ENCODE measurements at places on chromosomes 7 and 10.

DNA sequence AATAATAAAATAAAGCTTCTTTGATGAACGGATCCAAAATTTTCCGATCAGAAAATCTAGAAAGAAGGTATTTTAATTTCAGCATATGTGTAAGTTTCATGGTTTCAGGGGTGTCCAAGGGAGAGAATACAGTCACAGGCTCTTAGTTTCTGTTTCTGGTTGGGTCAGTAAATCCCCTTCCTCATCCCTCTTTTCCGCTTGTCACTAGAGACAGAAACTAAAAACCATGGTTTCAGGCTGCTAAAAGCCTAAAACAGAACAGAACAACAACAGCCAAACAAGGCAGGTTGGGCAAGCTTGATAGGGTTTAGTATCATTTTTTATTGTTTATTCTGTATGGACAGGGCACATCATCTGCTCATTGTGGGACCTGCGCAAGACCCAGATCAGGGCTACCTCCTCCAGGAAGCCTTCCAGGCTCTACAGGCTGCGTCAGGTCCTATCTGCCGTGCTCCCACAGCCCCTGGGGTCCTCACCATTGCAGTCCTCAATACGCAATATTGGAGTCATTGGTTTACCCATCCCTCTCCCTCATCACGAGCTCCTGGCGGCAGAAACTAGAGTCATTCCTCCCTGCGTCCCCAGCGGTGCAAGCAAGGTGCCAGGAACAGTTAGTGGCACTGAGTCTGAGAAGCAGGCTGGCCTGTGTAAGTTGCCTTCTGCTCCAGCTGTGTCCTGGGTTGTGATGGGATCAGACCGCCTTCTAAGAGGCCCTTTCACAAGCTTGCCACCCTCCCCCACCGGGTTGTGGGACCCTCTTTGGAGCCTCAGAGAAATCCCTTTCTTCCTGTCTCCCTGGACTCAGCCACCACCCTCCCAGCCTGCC is 70.2 kb upstream of the CUX1 start:
- DNase-seq = no peak

DNA sequence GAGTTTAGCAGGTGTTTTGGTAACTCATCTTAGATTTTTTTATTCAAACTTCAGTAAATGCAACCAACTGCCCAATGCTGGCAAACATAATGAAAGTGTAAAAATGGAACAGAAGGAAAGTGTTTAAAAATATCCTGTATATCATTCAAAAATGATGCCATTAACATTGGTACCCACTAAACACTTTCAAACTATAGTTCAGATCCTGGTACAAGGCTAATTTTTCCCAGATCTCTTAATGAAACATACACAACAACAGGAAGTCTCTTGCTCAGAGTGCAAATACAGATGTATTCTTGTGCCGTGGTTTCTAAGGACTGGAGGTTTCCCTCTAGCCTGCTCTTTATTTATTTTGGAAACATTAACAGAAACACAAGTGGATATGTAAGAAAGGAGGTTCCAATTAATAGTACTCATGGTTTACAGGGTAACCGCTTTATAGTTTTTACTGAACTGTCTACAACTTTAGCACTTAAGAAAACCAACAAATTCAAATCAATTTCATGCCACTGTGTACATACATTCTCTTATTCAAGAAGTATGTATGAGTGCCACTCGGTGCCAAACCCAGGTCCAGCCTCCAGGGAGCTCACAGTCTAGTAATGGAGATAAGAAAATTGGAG is 176.0 kb upstream of the AKR1E2 start:
- no peak for DNase-seq

- no peak for DNase-seq
Observed at GRCh38 chr10:5460468-5461202, 38.7 kb downstream of the CALML5 start.

DNA sequence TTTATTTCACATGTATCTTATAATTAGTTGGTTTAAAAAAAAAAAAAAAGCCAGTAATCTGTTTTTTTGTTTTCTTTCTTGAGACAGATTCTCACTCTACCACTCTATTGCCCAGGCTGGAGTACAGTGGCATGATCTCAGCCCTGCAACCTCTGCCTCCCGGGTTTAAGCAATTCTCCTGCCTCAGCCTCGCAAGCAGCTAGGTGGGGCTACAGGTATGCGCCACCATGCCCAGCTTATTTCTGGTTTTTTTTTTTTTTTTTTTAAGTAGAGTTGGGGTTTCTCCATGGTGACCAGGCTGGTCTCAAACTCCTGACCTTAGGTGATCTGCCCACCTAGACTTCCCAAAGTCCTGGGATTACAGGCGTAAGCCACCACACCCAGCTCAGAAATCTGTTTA is 34.1 kb upstream of the CAPZA2 start:
- DNase-seq = no peak

DNA sequence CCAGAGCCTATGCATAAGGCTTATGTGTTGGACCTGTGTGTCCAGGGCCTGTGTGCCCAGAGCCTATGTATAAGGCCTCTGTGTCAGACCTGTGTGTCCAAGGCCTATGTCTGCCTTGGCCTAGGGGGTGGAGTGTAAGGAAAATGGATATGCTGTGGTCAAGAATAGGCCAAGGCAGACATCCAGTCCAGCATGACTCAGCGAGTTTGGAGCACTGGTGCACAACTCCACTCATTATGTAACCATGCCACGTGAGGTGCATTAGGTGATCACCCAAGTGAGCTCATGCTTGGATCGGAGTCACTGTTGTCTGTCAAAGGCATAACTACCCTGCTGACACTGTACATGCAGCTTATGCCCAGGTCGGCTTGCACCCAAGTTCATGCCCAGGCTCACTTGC is 238.9 kb downstream of the CACNA2D1 start:
- DNase-seq = peak; percentile 63

DNA sequence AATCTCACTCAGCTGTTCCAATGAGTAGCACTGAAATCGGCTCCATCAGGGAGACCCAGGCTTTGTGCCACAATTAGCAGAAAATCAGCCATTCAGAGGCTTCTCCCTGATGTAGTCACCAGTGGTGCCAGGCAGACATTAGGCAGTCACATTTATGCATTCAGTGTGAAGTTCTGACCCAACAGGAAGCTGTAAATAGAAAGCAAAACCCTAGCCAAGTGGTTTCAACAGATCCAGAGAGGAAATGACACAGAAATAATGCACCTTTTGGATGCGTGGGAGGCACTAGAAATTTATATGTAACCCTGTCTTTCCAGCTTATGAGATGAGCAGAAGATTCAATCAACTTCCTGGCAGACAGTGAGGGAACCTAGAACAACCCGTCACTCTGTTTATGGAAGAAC is 186.4 kb downstream of the PDE1C start:
- peak; percentile 84 for DNase-seq

- no peak for DNase-seq
Observed at GRCh38 chr10:100907175-100907574, 5.6 kb upstream of the SLF2 start.

DNA sequence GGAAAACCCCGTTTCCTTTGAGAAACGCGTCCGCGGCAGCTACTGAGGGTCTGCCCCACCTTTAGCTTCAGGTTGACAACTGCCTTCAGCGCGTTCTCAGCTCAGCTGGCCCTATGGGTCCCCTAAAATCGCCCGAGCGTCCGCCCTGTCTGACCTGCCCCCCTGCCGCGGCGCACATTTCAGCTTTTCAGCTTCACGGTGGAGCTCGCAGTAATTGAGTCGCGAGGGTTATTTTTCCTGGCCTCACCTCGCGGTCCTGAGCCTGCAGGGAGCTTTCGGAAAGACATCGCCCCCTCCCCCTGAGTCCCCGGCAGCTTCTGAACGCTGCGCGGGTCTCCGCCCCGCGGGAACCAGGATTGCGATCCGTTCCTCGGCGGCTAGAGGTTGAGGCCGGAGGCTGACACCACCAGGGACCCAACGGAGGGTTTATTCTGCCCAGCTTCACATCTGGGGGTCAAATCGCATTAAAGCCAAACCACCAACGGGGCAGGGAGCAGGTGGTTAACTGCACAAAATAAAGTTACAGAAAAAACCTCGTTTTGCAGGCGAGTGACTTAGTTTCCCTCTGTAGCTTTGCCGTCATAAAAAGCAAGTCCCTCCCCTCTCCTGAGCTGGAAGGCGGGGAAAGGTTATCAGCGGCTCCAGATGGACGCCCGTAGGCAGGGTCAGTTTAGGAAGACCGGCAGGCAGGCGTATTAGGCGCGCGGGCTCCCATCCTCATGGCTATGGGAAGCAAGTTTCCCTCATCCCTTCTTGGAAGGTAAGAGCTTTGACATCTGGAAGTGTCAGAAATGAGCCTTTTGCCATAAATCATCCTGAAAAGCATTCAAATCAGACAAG is 11.0 kb downstream of the TWIST1 start:
- DNase-seq = no peak

DNA sequence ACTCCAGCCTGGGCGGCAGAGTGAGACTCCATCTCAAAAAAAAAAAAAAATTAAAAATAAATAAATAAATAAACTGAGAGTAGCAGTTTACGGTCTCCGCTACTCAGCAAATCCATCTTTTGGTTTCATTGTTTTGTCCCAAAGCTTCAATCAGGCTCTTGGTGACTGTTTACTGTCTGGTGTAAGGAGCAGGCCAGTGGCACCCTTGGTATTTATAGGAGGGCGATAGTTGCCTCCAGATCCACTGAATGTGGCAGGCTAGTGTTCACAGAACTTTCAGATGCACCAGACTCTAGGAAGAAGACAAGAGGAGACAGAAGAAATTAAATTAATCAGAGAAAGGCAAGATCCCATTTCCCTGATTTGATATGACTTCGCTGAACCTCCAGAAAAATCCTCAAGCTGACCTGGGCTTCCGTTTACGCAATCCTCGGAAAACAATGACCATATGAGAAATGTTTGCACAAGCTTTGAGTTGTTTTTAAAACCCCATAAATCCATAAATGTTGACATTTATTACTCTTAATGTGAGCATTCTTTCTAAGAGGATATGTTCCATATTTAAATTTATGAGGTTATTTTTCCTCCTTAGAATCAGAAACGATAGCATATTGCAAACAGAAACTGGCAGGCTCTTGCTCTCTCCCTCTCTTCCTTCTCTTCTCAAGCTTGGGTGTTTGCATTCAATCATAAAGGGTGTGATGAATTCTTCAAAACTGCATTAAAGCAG is 7.1 kb upstream of the MUC3A start:
- peak; percentile 36 for DNase-seq

DNA sequence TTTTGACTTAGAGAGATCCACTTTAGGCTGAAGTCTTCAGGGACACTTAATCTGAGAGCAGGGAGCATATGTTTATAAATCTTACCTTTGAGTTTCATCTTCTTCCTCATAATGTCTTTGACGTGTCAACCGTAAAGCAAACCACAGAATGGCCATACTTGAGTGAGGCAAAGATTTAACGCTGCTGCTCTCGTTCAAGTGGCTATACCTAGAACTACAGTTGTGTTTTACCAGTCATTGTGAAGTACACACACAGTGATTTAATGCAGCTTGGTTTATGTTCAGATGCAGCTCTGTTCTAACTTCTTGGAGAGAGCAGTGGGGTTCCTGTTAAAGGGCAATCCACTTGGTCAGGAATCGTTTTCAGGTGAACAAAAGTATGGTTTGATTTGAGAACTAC is 39.9 kb upstream of the GOT1 start:
- DNase-seq = no peak

- DNase-seq = no peak
Observed at GRCh38 chr7:45918556-45918955, 2.5 kb downstream of the IGFBP3 start.

GRCh38 chr7:116165717-116166116 is 44.6 kb upstream of the TES start:
- no peak for DNase-seq

DNA sequence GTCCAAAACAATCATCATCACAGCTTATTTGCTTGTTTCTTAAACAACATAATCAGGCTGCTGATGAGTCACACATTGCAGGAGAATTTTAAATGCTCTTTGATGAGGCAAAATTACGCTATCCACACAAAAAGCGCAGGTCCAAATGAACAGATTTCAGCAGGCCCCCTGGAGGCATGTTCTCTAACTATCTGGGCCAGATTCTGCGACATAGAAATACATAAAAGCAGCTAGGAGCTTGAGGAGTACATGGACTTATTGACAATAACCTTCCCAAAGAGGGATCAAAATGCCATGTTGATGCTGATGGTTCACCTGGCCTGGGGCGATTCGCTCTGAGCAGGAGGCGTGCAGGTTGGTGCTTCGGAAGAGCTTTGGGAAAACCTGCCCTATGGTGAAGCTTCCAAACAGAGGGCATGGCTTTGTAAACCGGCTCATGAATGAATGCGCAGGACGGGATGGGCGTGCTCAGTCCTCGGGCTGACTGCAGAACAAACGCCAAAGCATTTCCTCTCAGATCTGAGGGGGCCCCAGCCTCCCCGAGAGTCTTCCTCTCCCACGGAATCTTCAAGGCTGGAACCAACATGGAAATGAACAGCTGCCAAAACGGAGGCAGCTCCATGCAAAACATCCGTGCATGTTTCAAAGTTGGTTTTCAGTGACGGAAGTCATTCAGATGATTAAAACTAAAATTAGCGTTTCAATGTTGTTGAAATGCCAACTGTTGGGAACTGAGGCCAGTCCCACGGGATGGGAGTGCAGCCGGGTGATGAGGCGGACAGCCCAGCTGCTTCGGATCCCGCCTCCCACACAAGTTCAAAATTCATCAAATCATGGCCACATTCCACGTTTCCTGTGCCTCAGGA is 179.6 kb downstream of the TCERG1L start:
- no peak for DNase-seq

DNA sequence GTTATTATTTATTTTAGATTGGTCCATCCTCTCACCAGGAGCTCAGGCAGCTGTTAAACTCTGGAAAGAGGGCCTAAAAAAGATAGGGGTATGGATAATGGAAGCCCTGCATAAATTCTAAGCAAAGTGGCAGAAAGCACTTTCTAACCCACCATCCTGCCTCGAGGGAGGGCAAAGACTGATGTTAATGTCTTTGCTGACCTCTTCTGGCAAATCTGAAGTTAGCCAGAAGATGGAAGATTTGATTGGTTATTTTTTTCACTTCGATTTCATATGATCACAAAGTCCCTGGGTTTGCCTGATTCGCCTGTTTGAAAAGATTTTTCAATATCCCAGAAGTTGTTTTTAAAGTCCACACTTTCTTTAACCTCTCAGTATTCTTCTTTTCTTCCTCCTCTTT is 24.8 kb downstream of the OR9A2 start:
- peak; percentile 4 for DNase-seq

GRCh38 chr7:40870108-40870507 is 735.3 kb downstream of the SUGCT start:
- no peak for DNase-seq

DNA sequence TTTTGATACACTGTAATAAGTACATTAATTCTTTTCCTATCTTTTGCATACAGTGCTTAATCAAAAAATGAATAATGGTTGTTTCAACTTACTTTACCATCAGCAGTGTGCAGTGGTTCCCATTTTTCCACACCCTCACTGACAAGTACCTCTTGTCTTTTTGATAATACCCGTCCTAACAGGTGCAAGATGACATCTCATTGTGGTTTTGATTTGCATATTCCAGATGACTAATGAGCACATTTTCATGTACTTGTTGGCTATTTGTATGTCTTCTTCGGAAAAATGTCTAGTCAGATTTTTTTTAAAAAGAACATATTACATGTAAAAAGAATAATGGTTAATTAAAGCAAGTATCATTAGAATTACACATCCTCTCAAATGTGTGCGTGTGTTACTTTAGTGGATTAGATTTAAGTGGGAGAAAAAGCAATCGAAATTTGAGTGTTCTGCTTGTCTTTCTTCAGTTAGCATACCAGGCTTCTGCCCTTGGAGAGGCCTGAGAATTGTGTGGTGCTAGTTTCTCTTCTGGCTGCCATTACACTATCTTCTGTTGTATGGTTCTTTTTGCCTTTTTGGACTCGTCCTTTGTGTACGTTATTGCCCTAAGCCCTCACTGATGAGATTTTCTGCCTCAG is 291.2 kb downstream of the AUTS2 start:
- no peak for DNase-seq

- peak; percentile 34 for DNase-seq
Observed at GRCh38 chr7:111370002-111370401, 192.3 kb downstream of the IMMP2L start.

GRCh38 chr7:101363734-101364374 is 1.2 kb downstream of the COL26A1 start:
- peak; percentile 56 for DNase-seq
